ENCODE measurements at places on chromosomes 5 and 9. TPM values are rescaled to one million over a fixed set of nuclear protein-coding genes. Genes with fewer than 3 reads are reported as not detected.

GRCh38 chr9:114394523-114395333 is 6.9 kb upstream of the AKNA start:
- H3K36me3 ChIP-seq: no peaks in the 10 kb centered on the region
- H3K27ac ChIP-seq: no peak overlapping the region
- DNase-seq: no peak
- H3K27me3 ChIP-seq: peaks cover 25% of the 10 kb centered on the region
- H3K4me1 ChIP-seq: peaks cover 5% of the 10 kb centered on the region
- no peak overlapping the region for H3K4me3 ChIP-seq

DNA sequence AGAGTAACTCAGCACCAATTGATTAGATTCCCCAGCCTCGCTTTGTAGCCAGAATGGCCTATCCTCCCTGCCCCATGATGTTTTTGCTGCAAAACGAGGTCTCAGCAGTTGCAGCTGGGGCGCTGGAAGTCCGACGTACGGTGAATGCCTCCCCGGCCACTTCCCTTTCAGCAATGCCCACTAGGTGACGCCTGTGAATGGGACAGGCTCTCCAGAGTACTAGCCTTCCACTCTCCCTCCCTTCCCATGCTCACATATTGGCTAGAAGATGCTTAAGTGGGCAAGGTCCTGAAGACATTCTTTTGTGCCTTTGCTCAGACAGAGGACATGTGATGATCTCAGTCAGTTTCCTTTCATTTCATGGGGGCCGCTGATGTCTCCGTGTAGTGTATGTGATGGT is 50.8 kb downstream of the DMRT2 start:
- DNase-seq: peak; percentile 66
- no peaks in the 10 kb centered on the region for H3K36me3 ChIP-seq

DNA sequence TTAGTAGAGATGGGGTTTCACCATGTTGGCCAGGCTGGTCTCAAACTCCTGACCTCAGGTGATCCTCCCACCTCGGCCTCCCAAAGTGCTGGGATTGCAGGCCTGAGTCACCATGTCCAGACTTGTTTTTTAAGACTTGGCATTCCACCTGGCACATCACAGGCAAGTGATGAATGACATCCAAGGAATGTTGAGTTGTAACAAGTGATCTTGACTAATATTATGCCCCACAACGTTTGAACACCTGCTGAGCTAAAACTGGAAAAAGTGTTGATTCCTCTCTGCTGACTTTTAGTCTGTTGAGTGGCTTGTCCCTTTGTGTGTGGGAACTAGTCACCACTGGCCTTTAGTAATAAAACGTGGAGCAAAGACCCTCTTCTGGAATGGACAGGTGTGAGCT is 54.6 kb downstream of the SUB1 start:
- no peak overlapping the region for H3K27ac ChIP-seq
- H3K36me3 ChIP-seq: no peaks in the 10 kb centered on the region
- H3K27me3 ChIP-seq: no peaks in the 10 kb centered on the region
- H3K4me1 ChIP-seq: no peaks in the 10 kb centered on the region

DNA sequence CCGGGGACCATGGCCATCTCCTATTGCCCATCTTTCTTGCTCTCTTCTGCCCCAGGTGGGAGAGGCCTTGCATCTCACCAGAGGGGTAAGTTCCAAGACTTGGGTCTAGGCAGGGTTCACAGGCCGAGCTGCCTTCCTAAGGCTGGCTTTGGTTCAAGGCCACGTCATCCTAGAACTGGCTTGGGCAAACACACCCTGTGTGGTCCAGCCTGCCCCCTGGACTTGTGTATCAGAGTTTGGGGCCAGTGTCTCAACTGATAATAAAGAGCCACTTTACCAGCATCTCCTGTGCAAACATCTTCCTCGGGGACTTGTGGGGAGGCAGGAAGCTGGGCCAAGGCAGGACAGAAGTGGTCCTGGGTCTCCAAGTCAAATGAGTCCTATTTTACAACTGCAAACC is 17.8 kb downstream of the BOD1 start:
- peak; percentile 27 for DNase-seq
- no peaks in the 10 kb centered on the region for H3K27me3 ChIP-seq
- H3K36me3 ChIP-seq: no peaks in the 10 kb centered on the region
- H3K27ac ChIP-seq: no peak overlapping the region
- no peak overlapping the region for H3K4me3 ChIP-seq

GRCh38 chr5:171705830-171706468 is 79.7 kb upstream of the SMIM23 start:
- no peak overlapping the region for H3K27ac ChIP-seq
- no peaks in the 10 kb centered on the region for H3K36me3 ChIP-seq
- peak; percentile 22 for DNase-seq

IFNB1 gene
- total RNA-seq: not detected

All from endodermal cell (in vitro differentiated cells).